ENCODE measurements at places on chromosomes 3 and 15.

- DNase-seq, result no peak
Measured at GRCh38 chr3:112857526-112857925, 10.9 kb upstream of the CD200R1L start.

DNA sequence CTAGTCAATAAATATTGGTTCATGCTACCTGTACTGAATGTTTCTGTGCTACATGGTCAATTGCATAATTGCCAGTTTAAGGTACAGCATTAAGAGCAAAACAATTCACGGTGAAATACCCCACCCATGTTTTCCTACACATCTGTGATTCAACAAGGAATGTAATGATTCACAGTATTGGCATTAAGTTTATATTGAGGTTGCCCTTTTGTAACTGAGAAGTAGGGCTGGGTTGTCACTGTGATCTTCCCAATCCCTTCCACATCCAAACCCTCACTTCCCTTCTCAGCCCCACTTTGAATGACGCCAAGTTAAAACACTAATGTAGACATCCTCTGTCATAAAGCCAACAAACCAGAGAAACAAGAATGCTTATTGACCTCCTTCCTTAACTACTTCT is 112.0 kb upstream of the TJP1 start:
- no peak for DNase-seq

DNA sequence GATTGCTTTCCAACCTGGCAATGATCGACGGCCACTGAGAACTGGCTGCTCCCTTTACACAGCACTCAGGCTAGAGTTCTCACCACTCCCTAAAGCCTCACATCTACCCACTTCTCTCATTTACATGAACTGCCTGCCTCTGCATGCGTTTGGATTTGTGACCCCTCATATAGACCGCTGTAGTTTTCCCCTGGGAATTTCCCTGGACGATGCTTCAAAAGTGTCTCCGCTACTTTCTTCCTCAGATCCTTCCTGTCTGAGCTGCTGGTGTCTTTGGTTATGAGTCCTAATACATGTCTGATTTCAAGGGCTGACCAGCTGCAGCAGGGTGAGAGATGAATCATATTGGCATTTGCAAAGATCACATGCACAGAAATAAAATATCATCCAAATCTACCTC is 116.7 kb upstream of the ETV5 start:
- no peak for DNase-seq

DNA sequence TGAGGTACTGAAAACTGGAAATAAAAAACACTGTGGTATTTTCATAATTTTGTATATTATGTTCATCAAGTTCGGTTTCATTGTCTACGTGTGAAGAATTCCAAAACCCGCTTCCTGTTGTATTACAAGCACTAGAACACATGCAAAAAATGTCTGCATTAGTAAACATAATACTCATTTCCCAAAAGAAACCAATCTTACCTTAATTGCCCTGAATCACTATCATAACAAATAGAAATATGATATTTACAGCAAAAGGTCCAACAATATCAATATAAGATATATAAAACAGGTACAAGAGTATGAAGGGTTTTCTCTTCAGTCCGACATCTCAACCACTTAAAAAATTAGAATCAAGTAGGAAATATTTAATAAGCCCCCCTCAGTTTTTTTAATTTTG is 26.3 kb upstream of the GP5 start:
- no peak for DNase-seq

DNA sequence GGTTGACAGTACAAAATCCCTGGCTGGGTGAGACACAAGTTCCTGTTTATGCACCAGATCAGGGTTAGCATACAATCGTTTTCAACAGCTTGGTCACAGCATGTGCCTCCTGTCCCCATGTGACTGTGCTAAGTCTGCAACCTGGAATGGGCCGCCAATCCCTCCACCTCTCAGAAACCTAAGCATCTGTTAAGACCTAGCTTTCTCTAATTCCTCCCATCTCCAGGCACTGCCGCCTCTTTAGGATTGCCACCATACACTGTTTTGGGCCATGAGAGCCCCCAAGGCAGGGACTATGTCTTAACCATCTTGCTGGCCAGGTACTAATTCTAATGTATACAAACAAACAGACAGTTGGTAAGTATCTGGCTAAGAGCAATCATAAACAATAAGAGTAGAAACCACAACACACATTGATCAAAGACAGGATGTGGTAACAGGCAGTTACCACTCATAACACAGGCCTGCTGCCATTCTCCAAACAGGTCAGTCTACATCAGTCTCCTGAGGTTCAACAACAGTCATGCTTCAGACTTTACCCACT is 25.6 kb downstream of the SEC22C start:
- no peak for DNase-seq

DNA sequence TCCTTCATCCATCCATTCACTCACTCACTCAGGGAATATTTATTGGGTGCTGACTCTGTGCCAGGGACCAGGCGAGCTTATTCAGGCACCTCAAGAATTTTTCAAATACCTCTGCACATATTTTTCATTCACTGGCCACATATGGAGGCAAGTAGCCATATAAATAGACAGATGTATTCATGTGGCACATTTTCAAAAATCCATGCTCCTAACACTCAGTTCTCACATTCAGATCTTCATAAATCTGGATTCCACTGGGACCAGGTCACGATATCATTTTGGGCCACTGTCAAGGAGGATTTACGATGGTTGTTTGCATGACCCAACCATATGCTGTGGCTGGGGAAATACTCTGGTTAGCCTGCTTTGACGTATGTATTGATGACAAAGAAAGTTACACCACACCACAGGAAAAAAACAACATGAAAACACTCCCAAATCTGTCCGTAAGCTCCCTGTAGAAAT is 241.8 kb upstream of the LRTM1 start:
- no peak for DNase-seq

DNA sequence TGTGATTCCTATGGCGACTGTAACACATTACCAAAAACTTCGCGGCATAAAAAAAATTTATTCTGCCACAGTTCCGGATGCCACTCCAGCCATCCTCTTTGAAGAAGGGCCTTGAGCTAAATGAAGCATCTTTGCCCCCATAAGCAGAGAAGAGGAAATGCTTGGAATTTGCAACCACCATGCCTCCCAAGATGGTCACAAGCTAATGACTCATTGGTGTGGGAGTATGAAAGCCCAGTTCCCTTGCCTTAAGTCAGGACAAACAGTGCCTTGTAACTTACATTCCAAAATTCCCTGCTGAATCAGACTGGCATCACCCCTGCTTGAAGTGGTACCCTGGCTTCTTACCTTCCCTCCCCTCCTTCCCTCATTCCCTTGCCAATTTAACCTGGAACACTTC is 1077.4 kb downstream of the EPHA3 start:
- no peak for DNase-seq

DNA sequence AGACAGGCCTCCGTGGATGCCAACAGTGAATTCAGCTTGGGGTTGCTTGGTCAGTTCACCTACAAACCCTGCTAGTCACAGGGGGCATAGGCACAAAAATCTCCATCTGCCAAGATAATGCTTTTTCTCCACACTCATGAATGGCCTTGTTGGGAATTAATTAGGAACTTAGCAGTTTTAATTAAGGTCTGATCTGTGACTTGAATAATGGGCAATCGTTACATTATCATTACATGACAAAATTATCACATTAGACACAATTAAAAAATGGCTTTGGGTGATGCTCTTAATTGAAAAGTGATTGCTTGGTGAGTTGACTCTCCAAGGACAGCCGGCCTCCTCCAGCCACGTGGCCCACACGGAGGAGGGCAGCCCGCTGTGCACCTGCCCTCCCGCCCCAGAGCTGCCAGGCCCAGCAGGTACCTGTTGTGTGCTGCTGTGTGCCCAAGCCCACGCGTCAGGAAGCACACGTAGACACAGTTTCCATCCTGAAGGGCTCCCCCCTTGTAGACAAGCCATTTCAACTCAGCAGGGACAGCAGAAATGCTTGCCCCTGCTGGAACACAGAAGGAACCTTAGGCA is 274.2 kb downstream of the OCA2 start:
- no peak for DNase-seq

GRCh38 chr3:57889807-57890206 is 118.4 kb upstream of the FLNB start:
- no peak for DNase-seq

DNA sequence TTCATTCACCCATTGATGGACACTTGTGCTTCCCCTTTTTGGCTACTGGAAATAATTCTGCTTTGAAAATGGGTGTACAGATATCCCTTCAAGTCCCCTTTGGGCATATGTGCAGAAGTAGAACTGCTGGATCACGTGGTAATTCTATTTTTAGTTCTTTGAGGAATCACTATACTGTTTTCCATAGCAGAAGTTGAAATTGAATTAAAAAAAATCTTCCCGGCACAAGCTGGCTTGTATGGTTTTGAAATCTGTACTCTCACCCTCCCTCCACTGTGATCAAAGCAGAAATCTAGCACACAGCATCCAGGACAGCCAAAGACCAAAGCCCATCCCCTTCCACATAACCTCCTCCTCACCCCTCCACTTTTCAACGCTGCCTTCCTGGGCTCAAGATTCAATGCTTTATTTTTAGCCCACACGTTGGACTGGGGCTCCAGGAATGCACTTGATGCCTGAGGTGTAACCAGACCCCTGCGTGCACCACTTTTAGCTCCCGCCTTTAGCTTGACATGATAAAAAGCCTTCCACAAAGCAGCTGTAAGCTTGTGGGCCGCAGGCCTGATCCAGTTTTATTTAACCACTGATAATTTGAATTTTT is 29.9 kb downstream of the TMEM40 start:
- no peak for DNase-seq

- DNase-seq, result no peak
Measured at GRCh38 chr3:143806038-143806437, 42.2 kb downstream of the SLC9A9 start.

GRCh38 chr3:190001426-190001825 is 119.3 kb downstream of the P3H2 start:
- DNase-seq, result no peak

- no peak for DNase-seq
Measured at GRCh38 chr3:169746924-169747323, 17.9 kb downstream of the TERC start.

DNA sequence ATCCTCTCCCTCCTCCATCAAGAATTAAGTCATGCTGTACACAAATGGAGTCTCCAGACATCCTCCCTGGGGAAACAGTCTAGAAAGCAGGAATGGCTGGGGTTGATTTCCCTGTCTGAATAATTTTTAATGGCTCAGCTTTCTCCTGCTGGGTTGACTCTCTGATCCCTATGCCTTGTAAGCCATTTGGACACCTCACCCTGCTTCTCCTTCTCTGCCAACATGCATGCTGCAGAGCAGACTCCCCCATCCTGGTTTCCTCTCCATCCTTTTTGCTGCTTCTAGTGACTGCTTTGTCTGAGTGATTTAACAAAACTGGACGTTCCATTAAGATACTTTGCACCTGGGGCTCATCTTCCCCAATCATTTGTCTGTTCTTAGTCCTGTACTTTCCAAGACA is 22.2 kb downstream of the SV2B start:
- DNase-seq, result no peak

DNA sequence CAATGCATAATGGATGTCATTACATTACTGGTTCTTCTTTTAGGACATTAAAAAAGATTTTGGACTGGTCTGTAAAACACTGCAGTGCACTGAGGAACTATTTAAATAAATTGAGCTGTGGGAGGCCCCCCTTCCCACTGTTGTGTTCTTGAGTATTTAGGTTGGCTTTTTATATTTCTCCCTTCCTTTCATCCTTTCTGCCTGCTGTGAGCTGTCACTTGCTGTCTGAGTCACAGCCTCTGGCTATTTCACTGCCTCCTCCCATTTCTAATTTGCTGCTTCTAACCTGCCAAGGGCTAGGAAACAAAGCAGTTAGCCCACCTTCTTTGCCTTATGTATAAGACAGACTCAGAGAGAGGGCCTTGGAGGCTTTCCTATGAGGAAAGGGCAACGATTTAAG is 89.0 kb upstream of the FNDC3B start:
- DNase-seq, result no peak

DNA sequence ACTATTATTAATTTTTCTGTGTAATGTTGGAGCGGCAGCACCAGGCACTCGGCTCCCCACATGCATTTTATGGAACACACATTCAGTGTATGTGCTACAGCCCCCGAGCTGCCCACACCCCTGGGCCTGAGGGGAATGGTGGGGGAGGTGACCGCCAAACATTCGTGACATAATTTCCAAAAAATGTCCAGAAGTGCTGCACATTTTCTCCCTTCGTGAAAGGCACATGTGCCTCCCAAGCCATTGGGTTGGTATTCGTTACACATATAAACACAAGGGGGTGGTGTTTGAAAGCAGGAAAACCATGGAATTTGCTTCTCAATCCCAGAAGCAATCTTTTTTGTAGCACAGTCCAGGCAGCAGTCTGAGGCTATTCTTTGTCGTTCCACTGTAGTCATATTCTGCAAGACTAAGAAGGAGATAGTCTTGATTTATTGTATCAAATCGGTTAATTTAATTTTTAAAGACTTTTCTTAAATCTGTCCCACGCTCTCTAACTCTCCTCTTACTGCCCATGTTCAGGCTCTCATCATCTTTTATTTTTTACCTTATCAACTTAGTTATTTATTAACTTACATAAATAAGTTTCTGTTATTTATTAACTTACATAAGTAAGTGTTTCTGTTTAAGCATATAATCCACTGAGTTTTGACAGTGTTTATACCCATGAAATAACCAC is 39.2 kb upstream of the POLR2M start:
- no peak for DNase-seq

GRCh38 chr15:61029082-61029481 is 200.0 kb downstream of the RORA start:
- no peak for DNase-seq

GRCh38 chr15:61680260-61681037 is 379.8 kb downstream of the VPS13C start:
- DNase-seq, result no peak

DNA sequence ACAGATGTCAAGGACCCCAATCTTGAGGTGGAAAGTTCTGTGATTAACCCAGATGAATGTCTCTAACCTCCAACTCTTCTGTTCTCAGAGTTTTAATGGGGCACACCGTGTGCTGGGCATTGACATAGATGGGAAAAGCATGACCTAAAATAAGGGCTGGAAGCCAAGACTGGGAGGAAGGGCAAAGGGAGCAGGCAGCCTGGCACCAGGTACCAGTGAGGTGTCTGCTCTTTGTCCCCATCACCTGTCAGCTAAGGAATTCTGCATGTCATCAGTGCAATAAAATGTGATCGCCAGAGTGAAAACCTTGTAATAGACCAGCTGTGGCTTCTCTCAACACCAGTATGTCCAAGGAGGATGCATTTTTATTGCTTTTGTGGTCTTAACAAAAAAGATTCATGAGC is 143.5 kb upstream of the TPM1 start:
- no peak for DNase-seq
